ENCODE measurements at places on chromosomes 2 and 18.

DNA sequence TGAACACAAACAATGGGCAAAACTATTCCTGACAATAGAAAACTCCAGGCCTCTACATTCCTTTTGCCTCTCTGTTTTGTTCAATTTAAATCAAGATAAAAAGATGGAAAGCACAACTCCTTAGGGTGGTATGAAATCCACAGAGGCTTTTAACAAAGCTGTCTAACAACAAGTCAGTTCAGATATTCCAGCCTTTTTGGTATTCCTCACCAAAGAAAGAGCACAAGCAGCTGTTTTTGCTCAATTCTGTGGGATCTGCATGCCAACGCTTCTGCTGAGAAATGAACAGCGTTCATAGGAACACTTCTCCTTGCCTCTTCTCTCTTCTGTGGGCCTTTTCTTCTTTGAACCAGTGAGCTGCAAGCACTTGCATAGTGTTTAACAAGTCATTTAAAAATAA, 411.6 kb upstream of the TCF4 start:
- no peak for DNase-seq

GRCh38 chr2:241018051-241018891, 19.9 kb downstream of the SNED1 start:
- DNase-seq = no peak

DNA sequence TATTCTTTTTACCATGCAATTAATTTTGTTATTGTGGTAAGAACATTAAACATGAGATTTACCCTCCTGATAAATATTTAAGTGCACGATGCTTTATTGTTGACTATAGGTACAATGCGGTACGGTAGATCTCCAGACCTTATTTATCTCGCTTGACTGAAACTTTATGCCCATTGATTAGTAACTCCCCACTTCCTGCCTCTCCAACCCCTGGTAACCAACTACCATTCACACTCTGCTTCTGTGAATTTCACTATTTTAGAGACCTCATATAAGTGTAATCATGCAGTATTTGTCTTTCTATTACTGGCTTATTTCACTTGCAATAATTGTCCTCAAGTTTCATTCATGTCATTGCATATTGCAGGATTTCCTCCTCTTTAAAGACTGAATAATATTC, 195.7 kb upstream of the ID2 start:
- no peak for DNase-seq

- no peak for DNase-seq
Observed at GRCh38 chr18:58611395-58612131, 17.3 kb downstream of the ALPK2 start.

- no peak for DNase-seq
Observed at GRCh38 chr2:8285081-8285480, 396.8 kb upstream of the ID2 start.

DNA sequence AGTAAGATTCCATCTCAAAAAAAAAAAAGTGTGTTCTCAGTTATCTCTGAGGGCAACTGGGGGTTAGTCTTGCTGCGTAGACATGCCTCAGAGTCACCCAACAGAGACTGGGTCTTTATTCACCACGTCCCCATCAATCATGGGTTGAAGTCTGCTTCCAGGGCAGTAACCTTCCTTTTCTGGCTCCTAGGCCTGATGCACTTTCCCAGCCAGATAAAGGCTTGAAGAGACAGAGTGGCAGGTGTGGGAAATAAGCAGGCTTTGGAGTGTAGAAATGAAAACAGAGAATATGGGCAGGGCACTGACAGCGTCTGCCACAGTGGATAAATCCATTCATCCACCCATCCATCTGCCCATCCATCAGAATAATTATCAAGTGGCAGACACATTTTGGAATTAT, 134.1 kb upstream of the LGALSL start:
- DNase-seq = no peak

- DNase-seq = no peak
Observed at GRCh38 chr2:72109904-72110303, 37.8 kb downstream of the CYP26B1 start.

- DNase-seq = no peak
Observed at GRCh38 chr2:119699016-119699606, 20.1 kb downstream of the TMEM177 start.

- no peak for DNase-seq
Observed at GRCh38 chr2:158753641-158754611, 41.2 kb upstream of the DAPL1 start.

GRCh38 chr2:158805255-158805654, 10.1 kb downstream of the DAPL1 start:
- no peak for DNase-seq

- no peak for DNase-seq
Observed at GRCh38 chr2:192416060-192416459, 221.3 kb upstream of the TMEFF2 start.

- DNase-seq = no peak
Observed at GRCh38 chr18:77072566-77072965, 60.0 kb downstream of the MBP start.

GRCh38 chr2:215749092-215749957, 264.0 kb downstream of the MREG start:
- no peak for DNase-seq

GRCh38 chr18:35138773-35139172, 97.6 kb downstream of the MAPRE2 start:
- no peak for DNase-seq

DNA sequence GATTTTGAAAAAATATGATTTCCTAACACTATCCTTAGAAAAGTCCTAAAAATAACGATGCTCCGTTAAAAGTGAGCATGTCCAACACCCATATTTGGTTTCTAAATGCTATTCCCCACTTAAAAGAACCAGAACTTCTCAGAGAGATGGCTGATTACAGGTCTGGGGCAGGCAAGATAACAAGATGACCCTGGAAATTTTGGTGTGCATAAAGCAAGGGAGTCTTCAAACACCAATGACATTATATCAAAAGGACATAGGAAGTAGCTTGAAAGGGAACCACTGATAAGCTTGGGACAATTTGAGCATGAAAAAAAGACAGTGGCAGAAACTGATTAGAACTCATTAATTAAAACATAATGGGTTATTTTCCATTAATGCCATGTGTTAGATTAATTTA, 17.9 kb downstream of the STK17B start:
- no peak for DNase-seq

- no peak for DNase-seq
Observed at GRCh38 chr2:165895974-165896373, 57.6 kb downstream of the TTC21B start.

GRCh38 chr2:54657664-54658083, 65.8 kb upstream of the EML6 start:
- peak; percentile 30 for DNase-seq

DNA sequence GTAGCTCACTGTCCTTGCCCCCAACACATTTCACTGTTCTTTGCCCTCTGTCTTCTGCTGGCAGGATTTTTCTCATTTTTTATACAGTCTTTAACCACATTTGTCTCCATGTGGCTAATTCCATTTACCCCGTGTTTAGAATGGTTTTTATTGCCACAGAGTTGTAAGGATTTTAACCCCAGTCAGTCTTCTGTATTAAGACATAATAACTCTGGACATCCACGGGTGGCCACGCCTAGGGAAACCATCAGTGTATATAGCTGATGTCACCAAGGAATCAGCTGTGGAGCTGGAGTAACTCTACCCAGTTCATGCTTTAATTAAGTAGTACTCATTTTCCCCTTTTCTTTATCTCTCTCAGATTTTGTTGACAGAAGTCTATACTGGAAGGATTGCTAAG, 139.8 kb downstream of the MAP4K4 start:
- DNase-seq = no peak

DNA sequence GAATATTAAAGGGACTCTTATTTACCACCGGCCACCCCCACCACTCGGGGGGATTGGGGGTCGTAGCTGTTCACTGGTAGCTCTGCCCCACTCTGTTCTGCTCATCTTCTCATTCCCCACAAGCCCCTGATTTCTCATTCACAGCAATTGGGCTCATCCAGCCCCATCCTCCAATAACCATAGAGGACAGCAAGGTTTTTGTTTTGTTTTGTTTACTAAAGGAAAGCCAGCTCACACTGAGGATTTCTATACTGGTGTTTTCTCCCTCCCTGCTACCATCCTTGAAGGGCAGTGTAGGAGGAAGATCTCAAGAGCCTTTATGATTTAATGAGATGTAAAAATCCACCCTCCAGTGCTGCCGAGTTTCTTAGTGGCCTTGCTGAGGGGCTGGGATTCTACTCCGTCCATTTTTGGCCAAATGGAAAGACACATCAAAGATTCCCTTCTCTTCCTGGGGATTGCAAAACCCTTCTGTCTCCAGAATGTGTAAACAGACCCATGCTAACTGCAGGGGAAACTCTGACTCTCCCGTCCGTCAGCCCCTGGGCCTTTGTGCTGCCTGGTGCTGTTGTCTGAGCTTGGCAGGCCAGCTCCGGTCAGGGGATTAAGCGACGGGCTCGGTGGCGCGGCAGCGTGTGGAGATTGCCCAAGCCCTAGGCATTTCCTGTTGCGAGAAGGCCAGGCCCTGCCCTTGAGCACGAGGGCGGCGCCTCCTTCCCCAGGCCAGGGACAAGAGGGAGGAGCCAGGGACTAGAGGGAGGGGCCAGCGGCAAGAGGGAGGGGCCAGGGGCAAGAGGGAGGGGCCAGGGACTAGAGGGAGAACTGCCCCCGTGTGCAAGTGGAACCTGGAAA, 165.0 kb downstream of the ANTXR1 start:
- no peak for DNase-seq

GRCh38 chr18:49162226-49162864, 211.6 kb upstream of the SMAD7 start:
- no peak for DNase-seq

DNA sequence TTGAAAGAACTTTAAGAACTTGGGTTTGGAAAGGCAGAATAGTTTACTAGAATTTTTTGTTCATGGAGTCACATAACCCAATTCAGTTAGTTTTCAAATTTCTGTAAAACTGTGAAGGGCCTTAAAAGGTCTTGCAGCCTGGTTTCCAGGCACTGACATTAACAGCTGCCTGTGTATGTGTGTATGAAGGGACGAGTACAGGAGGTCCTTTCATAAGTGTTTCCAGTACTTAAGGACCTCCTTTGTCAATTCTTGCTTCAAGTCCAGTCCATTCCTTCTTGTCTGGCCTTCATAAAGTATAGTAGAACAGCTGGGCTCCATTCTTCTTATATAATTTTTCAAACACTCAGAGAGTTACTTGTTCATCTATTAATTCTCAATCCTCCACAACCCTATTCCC, 136.5 kb downstream of the NR4A2 start:
- no peak for DNase-seq

DNA sequence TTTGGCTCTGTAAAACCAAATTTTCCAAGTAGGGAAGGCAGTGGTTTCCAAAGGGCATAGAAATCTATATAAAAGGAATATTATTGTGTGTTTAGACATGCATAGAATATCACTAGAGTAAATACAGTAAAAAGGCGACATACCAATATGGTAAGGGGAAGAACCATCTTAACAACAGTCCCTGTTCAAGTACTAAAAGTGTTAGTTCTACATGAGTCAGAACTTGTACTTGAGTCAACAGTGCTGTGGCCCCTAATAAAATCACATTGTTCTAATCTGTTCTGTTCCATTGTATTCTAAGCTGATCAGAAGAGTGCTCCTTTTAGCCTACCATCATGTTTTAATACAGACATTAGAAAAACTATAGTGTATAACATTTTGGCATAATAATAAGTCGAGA, 36.1 kb upstream of the TNFRSF11A start:
- DNase-seq = no peak
